ENCODE measurements at places on chromosomes 6 and 20. TPM values are rescaled to one million over a fixed set of nuclear protein-coding genes. Genes with fewer than 3 reads are reported as not detected.

HLA-DQB1 gene
- not detected for total RNA-seq

OPRM1 gene
- not detected for total RNA-seq

RFX6 gene
- not detected for total RNA-seq

SUMO4 gene
- not detected for total RNA-seq

SLC16A10 gene
- total RNA-seq, result 0.48 TPM

WFDC10B gene
- not detected for total RNA-seq

FAM162B gene
- total RNA-seq, result not detected

SLC35D3 gene
- 0.05 TPM for total RNA-seq

FILIP1 gene
- total RNA-seq, result 0.32 TPM

PIM1 gene
- 19.4 TPM for total RNA-seq

DPPA5 gene
- total RNA-seq, result not detected

GGTLC1 gene
- total RNA-seq, result not detected

STMND1 gene
- total RNA-seq, result not detected

TAGAP gene
- not detected for total RNA-seq

TREML4 gene
- not detected for total RNA-seq

KCNK16 gene
- total RNA-seq, result not detected

TGM3 gene
- 0.03 TPM for total RNA-seq

CLPSL1 gene
- total RNA-seq, result not detected

EYA4 gene
- 9.6 TPM for total RNA-seq

BPIFB4 gene
- not detected for total RNA-seq

OR2J3 gene
- not detected for total RNA-seq

KCNB1 gene
- total RNA-seq, result 0.42 TPM

GSTA2 gene
- 0.07 TPM for total RNA-seq

FNDC11 gene
- 0.17 TPM for total RNA-seq

HAO1 gene
- total RNA-seq, result not detected

RBPJL gene
- total RNA-seq, result not detected

SSTR4 gene
- 0.12 TPM for total RNA-seq

COX4I2 gene
- not detected for total RNA-seq

SLC22A16 gene
- total RNA-seq, result not detected

ALDH8A1 gene
- 0.16 TPM for total RNA-seq

NKAPL gene
- not detected for total RNA-seq

NUS1 gene
- total RNA-seq, result 28.9 TPM

HLA-DMB gene
- 2.5 TPM for total RNA-seq

LCA5 gene
- total RNA-seq, result 1.0 TPM
